ENCODE measurements at places on chromosomes 16 and 17. TPM values are rescaled to one million over a fixed set of nuclear protein-coding genes. Genes with fewer than 3 reads are reported as not detected.

The ANKRD40CL gene
- not detected for total RNA-seq

The SMPD3 gene
- total RNA-seq: 0.18 TPM

The FOXC2 gene
- total RNA-seq: 4.9 TPM

The LDHD gene
- total RNA-seq: 0.82 TPM

The TPSD1 gene
- total RNA-seq: not detected

The SLC5A11 gene
- total RNA-seq: 0.40 TPM

The NGFR gene
- 1.1 TPM for total RNA-seq

The CD68 gene
- total RNA-seq: 27.0 TPM

The CTRL gene
- total RNA-seq: 1.9 TPM

The BEAN1 gene
- total RNA-seq: 5.3 TPM

The TLCD3B gene
- total RNA-seq: 0.23 TPM

The TMEM88 gene
- total RNA-seq: 0.50 TPM

The PDILT gene
- total RNA-seq: not detected

The FOXL1 gene
- 2.0 TPM for total RNA-seq

The C17orf50 gene
- total RNA-seq: 0.12 TPM

The CCL23 gene
- total RNA-seq: not detected

The NPTX1 gene
- 119 TPM for total RNA-seq

The SPATA22 gene
- not detected for total RNA-seq

The KRT24 gene
- not detected for total RNA-seq

The SCRN2 gene
- total RNA-seq: 40.1 TPM

The CACNG4 gene
- total RNA-seq: 10.3 TPM

The KIF19 gene
- 0.02 TPM for total RNA-seq

The WNK4 gene
- 0.91 TPM for total RNA-seq

The LPO gene
- 0.07 TPM for total RNA-seq

The PARD6A gene
- total RNA-seq: 2.5 TPM

The DPEP2 gene
- not detected for total RNA-seq

The CCL15 gene
- total RNA-seq: not detected

The C1QTNF8 gene
- total RNA-seq: 0.08 TPM

The GAS2L2 gene
- 0.08 TPM for total RNA-seq

The GNAO1 gene
- 0.79 TPM for total RNA-seq

The FADS6 gene
- total RNA-seq: not detected

The KRT27 gene
- not detected for total RNA-seq

The PPP1R1B gene
- total RNA-seq: 0.16 TPM

The CDH16 gene
- 8.5 TPM for total RNA-seq

The SNX20 gene
- not detected for total RNA-seq

The CNTD1 gene
- total RNA-seq: 0.03 TPM

The GALNS gene
- total RNA-seq: 48.7 TPM

The AOC3 gene
- total RNA-seq: 1.3 TPM

The SLC16A6 gene
- total RNA-seq: 0.31 TPM

The ZNF469 gene
- 7.2 TPM for total RNA-seq

The PRR29 gene
- total RNA-seq: 0.50 TPM

The OTOP2 gene
- not detected for total RNA-seq

The NPB gene
- 0.49 TPM for total RNA-seq

The KIAA0513 gene
- total RNA-seq: 2.4 TPM

The APOBR gene
- total RNA-seq: 0.13 TPM

The C17orf107 gene
- 0.26 TPM for total RNA-seq

The VPS9D1 gene
- total RNA-seq: 4.9 TPM

The ASGR1 gene
- 1.2 TPM for total RNA-seq

The DNAH9 gene
- total RNA-seq: not detected

The SPNS3 gene
- total RNA-seq: 0.03 TPM
